ENCODE measurements at places on chromosomes 6 and 20.
A peak's percentile ranks its signal among the peaks of the same experiment; 100 is the strongest.

GRCh38 chr6:158311626-158312025 lies 639 bp upstream of the TULP4 start:
- DNase-seq: no peak

DNA sequence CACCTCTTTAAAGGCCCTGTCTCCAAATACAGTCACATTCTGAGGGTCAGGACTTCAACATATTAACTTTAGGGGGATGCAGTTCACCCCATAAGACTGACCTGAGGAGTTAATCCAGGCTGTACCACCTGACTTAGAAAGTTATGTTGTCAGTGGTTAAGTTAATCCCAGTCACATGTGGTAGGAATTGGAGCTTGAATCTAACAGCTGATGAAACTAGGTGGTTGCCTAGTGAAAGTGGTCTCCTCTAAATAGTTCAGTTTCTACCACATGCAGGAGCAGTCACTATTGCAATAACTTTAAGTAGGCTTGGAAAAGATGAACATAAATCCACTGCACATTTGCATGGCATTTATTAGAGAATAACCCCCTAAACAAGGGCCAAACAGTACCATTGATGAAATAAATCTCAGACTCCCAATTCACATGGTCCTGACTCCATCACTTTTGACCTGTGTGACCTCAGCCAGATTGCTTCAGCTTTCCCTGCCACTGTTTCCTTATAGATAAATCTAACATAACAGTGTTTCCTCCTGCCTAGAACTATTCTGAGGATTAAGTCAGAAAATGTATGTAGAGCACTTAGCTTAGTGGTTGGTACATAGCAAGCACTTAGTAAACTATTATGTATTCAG lies 20.1 kb downstream of the SAMD5 start:
- DNase-seq: no peak

GRCh38 chr20:63537525-63538203 lies 488 bp upstream of the PTK6 start:
- DNase-seq: peak; percentile 90

DNA sequence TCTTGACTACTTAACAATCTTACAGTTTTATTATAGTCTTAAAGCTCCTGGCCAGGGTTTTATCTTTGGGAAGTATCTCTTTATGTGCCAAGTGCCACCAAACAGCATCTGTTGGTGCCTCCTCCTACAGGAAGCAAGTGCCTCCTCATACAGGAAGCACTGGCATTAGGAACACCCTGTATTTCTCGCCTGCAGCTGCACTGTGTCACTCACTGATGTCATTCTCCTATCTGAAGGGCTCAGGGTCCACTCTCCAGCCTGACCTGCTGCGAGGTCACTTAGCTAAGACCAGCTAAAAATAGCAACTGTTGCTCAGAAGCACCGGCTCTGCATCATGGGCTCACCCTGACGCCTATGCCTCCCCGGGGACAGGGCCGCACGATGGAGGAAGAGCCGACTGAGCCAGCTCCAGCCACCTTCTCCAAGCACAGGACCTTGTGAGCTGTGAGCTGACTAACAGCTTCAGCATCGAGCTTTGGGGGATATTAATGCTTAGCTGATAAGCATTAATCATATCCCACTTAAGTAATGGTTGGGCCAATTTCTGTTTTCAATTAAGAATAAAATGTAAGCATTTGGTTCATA lies 66.3 kb upstream of the CD93 start:
- peak; percentile 90 for DNase-seq

- no peak for DNase-seq
These were observed 140.4 kb downstream of the IMPG1 start for GRCh38 chr6:75932067-75932466.

GRCh38 chr20:43984587-43984986 lies 69.9 kb downstream of the TOX2 start:
- no peak for DNase-seq

GRCh38 chr20:62949962-62950361 lies 2.5 kb upstream of the SLC17A9 start:
- no peak for DNase-seq

DNA sequence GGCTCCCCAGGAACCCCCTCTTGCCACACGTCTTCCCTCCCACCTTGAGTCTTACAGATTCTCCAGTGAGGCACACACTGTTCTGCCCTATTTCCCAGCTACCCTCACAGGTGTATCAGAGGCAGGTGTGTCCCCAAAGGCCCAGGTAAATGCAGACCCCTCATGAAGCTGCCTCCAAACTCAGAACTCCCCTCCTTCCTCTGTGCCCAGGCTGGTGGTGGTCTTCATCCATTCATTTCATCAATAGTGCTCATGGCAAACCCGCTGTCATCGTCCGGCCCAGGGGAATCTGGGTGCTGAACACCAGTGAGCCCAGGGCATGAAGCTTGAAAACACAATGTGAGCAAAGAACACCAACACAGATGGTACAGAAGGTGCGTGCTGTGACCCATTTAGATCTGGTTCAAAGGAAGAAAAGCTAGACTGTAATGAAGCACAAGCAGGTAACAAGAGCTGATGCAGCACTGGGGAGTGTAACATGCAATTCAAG lies 213.1 kb downstream of the SYNDIG1 start:
- DNase-seq: no peak

DNA sequence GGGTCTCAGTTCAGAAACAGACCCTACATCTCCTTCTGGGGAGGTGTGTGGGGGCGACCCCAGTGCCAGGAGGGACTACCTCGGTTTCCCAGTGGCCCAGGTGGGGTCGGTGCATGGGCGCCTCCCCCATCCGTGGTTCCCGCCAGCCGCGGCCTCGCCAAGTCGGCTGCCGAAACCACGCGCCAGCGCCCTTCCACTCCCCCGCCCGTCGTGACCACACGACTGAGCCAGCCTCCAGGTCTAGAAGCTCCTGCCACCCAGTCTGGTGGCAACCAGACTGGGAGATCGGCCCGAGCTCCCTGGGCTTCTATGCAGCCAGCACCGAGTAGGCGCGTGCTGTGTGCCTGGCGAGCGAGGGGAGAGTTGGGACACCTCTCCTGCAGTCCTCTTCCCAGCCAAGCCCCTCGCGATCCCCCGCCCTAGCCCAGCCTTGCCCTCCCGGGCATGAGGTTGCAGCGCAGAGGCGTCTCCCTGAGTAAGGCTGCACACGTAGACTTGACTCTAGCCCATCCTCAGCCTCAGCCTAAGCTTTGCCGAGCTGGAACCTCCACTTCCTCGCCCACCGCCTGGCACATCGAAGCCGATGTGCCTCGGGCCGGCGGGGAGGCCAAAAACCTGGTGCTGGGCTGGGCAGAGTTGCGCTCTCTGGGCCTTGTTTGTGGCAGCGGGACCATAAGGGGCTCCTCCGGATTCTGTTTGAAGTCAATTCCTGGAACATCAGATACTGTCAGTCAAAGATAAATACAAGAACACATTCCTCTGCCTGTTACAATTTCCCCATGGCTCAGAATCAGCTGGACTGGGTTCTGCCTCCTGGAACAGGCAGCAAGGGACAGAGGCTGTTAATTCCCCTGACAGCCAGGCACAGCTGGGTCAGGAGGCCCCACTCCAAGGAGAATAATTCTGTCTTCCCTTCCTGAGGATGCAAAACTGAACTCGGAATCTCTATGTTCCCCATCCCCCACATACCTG lies 1.5 kb upstream of the CPNE5 start:
- DNase-seq: no peak

- DNase-seq: no peak
These were observed 118.9 kb downstream of the RIN2 start for GRCh38 chr20:19876828-19877460.

DNA sequence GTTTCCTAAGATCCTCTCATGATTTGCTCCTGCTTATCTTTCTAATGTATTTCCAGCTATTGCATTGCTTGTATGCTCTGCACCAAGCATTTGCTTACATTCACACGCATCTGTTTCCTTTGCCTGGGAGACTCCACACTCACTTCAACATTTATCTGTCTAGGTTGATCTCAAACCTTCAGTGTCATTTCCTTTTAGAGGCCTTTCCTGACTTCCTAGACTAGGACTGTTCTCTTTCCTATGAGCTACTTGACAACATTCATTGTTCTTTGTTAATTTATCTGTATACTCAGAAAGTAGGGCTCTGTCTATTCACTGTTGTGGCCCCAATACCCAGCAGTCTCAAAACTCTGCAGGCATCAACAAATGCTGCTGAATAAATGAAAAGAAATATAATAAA lies 84.4 kb downstream of the WASF1 start:
- peak; percentile 3 for DNase-seq

DNA sequence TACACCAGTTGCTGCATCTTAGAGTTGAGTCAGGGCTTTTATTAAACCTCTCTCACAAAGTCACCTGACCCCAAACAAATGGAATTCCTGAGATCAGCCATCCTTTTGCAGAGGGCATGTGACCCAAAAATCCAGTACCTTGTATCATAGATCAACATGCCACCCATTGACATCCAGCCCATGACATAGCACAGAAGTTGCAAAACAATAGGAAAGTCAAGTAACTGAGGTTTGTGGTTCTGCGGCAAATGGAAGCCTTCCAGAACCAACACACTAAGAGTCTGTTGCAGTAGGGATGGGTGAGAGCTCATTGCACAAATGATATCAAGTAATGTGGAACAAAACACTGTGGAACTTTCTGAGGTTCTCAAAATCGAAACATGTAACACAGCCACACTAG lies 111.2 kb downstream of the PDE7B start:
- peak; percentile 96 for DNase-seq

- DNase-seq: no peak
These were observed 148.2 kb downstream of the PREX1 start for GRCh38 chr20:48679599-48679998.

DNA sequence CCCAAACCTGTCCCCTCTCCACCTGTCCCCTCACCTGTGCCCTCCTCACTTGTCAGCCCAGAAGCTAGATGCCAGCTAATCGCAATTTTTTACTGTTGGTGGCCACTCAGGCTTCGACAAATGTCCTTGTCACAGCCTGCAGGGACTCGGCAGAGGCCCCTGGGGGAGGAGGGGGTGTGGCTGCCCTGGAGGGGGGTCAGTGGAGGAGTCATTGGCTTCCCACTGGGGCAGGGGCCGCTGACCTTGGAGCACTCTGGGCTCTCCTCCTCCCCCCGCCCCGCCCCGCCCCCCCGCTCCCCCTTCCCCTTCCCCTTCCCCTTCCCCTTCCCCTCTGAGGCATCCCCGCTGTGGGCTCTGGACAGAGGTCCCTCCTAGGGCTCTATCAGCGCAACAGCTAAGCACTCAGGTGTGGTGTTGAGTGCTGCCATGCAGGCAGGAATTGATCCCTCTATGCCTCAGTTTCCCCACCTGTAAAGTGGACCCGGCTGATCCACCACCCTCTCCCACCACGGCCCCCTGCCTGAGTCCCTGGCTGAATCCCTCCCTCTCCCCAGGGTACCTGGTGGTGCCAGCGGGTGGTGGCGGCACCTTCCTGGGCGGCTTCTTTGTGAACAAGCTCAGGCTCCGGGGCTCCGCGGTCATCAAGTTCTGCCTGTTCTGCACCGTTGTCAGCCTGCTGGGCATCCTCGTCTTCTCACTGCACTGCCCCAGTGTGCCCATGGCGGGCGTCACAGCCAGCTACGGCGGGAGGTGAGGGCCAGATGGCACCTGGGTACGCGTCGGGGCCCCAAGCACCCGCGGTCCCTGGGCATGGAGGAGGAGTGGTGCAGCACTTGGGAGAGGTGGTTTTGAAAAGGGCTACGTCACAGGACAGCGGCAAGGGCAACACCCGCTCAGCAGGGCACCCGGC lies 23.8 kb downstream of the SLCO4A1 start:
- DNase-seq: no peak

Data from fibroblast of the aortic adventitia (primary cell).